ENCODE measurements at places on chromosomes 13 and 19. TPM values are rescaled to one million over a fixed set of nuclear protein-coding genes. Genes with fewer than 3 reads are reported as not detected.

- H3K27me3 ChIP-seq = no peaks in the 10 kb centered on the region
- H3K4me3 ChIP-seq = no peak overlapping the region
- H3K27ac ChIP-seq = no peak overlapping the region
- no peaks in the 10 kb centered on the region for H3K4me1 ChIP-seq
- no peaks in the 10 kb centered on the region for H3K36me3 ChIP-seq
Measured at GRCh38 chr13:28035146-28035782, 46.8 kb upstream of the URAD start.

GRCh38 chr19:46812977-46813838, 24.8 kb upstream of the SLC1A5 start:
- peak; percentile 81 for DNase-seq
- peaks cover 28% of the 10 kb centered on the region for H3K4me1 ChIP-seq

DNA sequence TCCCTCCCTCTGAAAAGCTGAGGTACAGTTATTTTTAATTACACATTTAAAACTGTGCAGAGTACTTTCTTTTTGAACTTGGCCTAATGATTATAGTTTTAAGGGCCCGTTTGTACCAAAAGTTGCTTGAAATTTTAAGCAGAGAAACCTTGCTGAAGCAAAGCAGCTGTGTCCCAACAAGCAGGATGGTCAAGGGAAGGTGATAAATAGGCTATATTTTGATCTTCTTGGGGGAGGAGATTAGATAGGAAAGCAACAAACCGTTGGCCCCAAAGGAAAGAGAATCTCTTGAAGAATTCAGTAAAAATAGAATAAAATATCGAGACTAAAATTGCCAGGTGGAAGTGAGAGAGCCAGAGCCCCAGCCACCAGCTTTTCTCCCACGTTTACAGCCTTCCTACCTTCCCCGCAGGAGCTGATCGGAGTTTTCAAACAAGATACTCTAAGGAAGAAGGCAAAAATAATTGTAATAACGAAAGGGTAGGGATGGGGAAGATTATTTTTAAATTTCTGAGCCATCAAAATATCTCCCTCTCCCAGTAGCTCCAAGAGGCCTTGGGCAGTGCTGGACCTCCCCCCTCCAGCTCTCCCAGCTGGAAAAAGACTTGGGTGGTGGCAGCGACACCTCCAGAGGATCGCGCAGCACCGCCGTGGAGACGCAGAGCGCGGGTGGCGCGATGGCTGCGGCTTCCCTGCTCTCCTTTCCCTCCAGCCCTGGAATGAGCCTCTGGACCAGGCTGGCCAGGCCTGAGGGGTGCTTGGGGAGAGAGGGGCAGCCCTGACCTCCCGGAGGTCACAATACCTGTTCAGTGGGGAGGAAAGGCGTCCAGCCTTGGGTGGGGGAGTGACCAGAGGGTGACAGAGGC, 5.8 kb downstream of the ZIC2 start:
- H3K27me3 ChIP-seq = peaks cover 96% of the 10 kb centered on the region
- no peaks in the 10 kb centered on the region for H3K36me3 ChIP-seq
- no peak overlapping the region for H3K27ac ChIP-seq
- H3K4me1 ChIP-seq = peaks cover 5% of the 10 kb centered on the region

DNA sequence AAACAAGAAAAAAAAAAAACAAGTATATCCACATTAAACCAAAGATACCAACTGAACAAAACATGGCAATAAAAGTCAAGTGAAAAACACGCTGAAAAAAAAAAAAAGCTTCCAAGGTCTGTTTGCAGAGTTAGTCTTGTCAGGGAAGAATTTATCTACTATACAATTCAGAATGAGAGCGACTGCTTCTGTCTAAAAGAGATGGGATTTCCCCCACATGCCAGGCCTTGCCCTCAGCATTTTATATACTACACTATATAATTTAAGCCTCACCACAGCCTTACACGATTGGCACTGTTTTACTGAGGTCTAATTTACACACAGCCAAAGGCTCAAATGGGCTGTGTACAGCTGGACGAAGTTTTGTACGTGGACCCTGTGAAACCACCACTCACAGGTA, 67.3 kb downstream of the FOXO1 start:
- no peaks in the 10 kb centered on the region for H3K27me3 ChIP-seq
- no peaks in the 10 kb centered on the region for H3K36me3 ChIP-seq
- H3K4me3 ChIP-seq = no peak overlapping the region
- H3K27ac ChIP-seq = no peak overlapping the region
- H3K4me1 ChIP-seq = peaks cover 22% of the 10 kb centered on the region

DNA sequence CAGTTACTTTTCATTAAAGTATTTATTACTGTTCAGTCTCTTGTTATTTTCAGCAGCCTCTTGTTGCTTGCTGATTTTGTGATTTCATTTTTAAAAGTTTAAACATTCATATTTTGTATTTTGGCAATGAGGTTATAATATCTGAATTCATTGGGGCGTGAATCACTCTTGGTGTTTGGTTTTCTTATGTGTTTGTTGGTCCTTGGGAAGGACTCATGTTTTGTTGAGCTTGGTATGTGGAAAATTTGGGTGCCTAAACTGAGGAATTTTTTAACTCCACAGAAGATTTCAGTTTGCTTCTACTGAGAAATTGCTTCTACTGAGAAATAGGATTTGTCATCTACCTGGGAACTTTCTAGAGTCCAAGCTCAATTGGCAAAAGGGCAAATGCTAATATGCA, 38.2 kb downstream of the PDS5B start:
- H3K27ac ChIP-seq = no peak overlapping the region
- no peak overlapping the region for H3K4me3 ChIP-seq
- peaks cover 22% of the 10 kb centered on the region for H3K4me1 ChIP-seq
- no peak for DNase-seq

GRCh38 chr13:94673851-94674250, 38.5 kb downstream of the SOX21 start:
- no peaks in the 10 kb centered on the region for H3K36me3 ChIP-seq
- no peaks in the 10 kb centered on the region for H3K27me3 ChIP-seq
- H3K4me3 ChIP-seq = no peak overlapping the region
- no peak for DNase-seq
- no peak overlapping the region for H3K27ac ChIP-seq

- no peak overlapping the region for H3K4me3 ChIP-seq
- H3K27me3 ChIP-seq = no peaks in the 10 kb centered on the region
- peak; percentile 50 for DNase-seq
- H3K4me1 ChIP-seq = no peaks in the 10 kb centered on the region
- peaks cover 87% of the 10 kb centered on the region for H3K36me3 ChIP-seq
- no peak overlapping the region for H3K27ac ChIP-seq
Measured at GRCh38 chr19:34341935-34342680, 22.9 kb upstream of the GPI start.

Gene MED29
- total RNA-seq = 32.5 TPM

Gene SOX1
- not detected for total RNA-seq

Gene NAPSA
- total RNA-seq = 1,848 TPM

Measured in upper lobe of left lung (tissue), 6 donors.